Hepatocyte (in vitro differentiated cells): ENCODE measurements at places on chromosomes 11 and 22. TPM values are rescaled to one million over a fixed set of nuclear protein-coding genes. Genes with fewer than 3 reads are reported as not detected.

BTBD18 gene
- total RNA-seq: not detected in 2 replicates

TSSK2 gene
- not detected in 2 replicates for total RNA-seq

CALCB gene
- total RNA-seq: 0.50 and 0.72 TPM in 2 replicates

SHANK2 gene
- total RNA-seq: 11.9 and 17.3 TPM in 2 replicates

DNA sequence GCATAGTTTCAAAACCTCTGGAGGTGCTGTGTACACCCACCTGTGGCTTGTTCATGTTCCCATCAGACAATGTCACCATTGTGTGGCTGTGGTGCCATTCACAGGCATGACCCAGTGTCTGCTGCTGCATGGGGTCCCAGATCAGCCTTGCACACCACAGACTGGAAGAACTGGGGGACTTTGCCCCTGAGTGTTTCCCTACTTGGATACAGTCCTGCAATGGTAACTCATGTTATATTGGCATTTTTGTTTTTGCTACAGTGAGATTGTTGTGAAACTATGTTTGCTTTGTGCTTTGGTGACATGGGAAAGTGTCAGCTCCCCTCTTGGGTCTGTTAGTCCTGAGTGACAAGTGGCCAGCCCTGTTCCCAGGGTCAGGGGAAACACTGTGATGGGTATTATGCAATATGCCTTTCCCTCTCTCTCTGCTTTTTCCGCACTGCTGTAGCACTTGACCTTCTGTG lies 108.8 kb downstream of the NAV2 start:
- DNase-seq: peak; percentile 57

GRCh38 chr11:3177931-3178330 lies 12.8 kb upstream of the OSBPL5 start:
- no peak for DNase-seq

DNA sequence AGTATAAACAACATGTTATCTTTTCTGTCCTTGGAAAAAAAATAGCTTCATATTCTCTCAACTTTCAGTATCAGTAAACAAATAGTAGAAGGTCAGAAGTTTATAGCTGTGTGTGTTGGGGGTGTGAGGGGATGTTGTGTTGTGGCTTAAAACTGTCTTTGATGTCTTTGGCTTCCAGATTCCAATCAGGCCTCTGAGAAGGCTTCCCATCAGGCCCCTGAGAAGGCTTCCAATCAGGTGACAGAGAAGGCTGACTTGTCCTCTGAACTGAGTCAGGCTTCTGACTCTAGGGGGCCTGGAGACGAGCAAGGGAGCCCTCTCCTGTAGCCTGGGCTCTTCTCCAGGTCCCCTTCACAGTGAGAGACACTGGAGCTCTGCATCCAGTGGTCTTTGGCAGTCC lies 9.3 kb downstream of the MTFP1 start:
- DNase-seq: no peak
